ENCODE measurements at places on chromosomes 1 and 21.

DNA sequence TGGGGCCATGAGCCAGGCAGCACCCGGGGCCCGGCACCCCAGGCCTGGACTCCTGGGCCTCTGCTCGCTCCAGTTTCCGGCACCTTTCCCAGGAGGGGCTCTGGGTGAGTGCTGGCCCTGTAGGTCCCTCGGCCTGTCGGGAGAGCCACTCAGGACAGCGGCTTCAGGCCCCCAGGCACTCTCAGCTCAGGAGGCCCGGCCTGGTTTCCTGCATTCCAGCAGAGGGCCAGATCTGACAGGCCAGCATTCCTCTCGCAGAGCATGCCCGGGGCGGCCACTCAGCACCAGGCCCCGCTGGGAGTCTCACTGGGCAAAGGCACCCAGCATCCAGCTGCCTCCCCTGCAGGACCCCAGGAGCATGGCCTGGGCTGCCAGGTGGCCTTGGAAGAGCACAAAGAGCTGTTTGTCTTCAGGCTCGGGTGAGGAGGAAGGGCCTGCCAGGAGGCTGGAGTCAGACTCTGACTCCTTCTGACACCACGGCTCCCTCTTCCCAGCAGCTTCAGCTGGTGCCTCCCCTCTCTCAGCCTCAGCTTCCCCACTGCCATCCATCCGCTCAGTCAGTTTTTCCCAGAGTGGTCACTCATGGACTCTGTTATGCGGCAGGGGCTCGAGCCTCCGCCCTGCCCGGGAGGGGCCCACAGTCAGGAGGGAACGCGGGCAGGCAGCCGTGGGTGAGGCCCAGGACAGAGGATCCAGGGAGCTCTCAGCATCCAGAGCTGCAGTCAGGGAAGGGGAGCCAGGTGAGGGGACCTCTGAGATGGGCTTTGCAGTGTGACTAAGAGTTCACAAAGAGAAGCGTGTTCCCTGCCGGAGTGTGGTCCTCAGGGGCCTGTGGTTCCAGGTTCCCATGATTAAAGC lies 51.7 kb downstream of the WNT9A start:
- peak; percentile 63 for DNase-seq

GRCh38 chr1:204145033-204145504 lies 6.8 kb downstream of the ETNK2 start:
- peak; percentile 42 for DNase-seq

DNA sequence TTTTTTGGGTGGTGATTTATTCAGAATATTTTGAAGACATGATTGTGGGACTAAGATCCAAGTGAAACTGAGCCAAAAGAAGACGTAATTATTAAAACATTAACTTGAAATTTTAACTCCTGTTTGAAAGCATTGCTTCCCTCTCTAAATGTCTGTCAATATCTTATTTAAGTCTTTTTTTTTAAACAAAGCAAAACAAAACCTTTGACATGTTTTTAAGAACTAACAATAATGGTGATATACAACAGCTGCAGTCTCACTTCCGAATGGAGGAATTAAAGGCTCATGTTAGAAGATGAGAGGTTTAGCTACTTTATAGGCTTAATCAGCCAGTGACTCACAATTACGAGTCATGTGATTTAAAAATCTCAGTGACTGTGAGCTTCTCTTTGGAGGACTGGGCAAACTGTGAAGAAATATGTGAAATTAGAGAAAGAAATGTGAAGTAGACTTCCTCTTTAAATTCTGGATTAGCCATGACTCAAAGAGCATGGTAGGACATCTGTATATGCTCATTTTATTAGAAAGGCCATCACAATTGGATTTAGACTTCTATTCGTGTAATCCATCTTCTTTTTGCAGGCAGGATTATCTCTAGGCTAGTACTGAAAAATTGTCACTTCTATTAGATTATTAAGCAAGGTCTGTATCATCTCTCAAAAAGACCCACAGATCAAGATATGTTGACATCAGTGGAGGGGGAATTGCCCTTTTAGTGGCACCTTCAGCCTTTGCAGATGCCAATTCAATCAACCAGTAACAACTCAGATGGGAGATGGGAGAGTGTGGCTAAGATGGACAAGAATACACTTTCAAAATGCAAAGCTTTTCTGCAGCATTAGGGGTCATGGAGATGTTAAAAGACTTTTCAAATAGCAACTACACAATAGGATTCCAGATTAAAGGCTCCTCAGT lies 28.7 kb downstream of the KCNA3 start:
- peak; percentile 61 for DNase-seq

DNA sequence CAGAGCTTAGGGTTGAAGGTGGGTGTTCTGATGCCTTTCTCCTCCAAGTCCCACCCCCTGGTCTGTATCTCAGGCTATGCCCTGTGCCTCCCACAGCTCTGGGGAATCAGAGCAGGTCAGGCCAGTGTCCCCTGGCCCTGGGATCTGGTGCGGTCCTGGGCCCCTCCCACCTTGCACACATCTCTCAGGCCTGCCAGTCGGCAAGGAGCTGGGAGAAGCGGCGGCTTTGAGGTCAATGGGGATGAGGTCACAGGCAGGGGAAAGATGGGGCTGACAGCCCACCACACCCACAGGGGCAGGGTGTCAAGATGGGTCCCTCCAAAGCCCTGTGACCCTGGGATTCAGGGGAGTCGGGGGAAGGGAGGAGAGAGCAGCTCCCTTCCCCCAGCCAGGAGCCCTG lies 65.4 kb upstream of the CASZ1 start:
- DNase-seq: no peak

DNA sequence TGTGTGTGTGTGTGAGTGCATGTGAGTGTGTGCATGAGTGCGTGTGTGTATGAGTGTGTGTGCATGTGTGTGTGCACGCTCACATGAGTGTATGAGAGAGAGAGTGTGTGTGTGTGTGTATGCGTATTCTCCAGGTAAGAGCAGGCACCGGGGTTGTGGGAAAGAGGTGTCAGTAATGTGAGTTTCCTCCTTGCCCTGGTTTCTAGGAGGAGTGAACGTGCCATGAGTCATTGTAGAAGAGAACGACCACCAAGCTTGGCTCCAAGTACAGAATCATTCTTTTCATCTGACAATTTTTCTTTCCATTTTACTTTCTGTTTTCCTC lies 79.1 kb downstream of the POFUT2 start:
- DNase-seq: no peak

- no peak for DNase-seq
These were observed 15.4 kb upstream of the ZDHHC18 start for GRCh38 chr1:26811057-26811456.

- DNase-seq: peak; percentile 14
These were observed 1.3 kb upstream of the MPC2 start for GRCh38 chr1:167938080-167938636.

GRCh38 chr1:27109103-27109822 lies 45.7 kb downstream of the SLC9A1 start:
- peak; percentile 43 for DNase-seq

DNA sequence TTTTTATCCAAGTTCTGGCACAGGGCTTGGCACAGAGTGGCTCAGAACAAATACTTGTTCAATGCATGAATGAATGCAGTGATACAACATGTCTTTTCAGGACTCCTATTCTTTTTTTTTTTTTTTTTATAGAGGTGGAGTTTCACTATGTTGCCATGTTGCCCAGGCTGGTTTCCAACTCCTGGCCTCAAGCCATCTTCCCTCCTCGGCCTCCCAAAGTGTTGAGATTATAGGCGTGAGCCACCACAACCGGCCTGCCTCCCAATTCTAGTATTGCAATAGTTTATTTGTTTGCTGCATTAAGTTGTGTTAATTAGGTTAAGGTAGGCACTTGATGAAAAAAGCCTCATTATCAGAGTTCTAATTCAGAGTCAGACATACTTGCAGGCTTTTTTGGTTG lies 17.9 kb downstream of the UBE4B start:
- no peak for DNase-seq

DNA sequence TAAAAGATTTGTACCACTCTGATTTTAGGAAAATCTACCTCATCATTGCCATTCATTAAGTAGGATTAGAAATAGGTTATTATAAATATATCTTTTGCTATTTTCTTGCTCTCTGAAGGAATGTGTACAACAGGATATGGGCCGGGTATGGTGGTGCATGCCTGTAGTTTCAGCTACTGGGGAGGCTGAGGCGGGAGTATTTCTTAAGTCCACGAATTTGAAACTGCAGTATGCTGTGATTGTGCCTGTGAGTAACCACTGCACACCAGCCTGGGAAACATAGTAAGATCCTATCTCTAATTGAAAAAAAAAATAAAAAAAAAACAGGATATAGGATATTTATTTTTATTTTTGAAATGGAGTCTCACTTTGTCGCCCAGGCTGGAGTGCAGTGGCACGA lies 50.0 kb downstream of the CLIC4 start:
- DNase-seq: no peak

DNA sequence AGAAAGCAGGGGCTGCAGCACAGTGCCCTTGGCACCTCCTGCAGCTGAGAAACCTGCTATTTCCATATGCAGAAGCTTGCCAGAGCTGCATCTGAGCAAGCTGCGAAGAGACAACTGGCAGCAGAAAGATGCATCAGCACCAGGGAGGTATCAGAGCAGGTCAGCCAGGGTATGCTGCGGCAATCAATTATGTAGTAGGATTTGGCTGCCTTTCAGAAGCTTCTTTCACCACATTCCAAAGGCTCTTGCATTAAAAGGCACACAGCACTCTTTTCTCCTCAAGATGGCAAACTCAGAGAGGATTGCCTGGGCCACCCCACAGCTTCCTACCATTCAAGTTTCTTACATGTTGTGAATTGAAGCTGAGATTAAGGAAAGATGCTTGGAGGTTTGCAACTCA lies 47.6 kb upstream of the RAP1A start:
- DNase-seq: peak; percentile 31

- no peak for DNase-seq
These were observed 1.2 kb downstream of the SCMH1 start for GRCh38 chr1:41240781-41241353.

DNA sequence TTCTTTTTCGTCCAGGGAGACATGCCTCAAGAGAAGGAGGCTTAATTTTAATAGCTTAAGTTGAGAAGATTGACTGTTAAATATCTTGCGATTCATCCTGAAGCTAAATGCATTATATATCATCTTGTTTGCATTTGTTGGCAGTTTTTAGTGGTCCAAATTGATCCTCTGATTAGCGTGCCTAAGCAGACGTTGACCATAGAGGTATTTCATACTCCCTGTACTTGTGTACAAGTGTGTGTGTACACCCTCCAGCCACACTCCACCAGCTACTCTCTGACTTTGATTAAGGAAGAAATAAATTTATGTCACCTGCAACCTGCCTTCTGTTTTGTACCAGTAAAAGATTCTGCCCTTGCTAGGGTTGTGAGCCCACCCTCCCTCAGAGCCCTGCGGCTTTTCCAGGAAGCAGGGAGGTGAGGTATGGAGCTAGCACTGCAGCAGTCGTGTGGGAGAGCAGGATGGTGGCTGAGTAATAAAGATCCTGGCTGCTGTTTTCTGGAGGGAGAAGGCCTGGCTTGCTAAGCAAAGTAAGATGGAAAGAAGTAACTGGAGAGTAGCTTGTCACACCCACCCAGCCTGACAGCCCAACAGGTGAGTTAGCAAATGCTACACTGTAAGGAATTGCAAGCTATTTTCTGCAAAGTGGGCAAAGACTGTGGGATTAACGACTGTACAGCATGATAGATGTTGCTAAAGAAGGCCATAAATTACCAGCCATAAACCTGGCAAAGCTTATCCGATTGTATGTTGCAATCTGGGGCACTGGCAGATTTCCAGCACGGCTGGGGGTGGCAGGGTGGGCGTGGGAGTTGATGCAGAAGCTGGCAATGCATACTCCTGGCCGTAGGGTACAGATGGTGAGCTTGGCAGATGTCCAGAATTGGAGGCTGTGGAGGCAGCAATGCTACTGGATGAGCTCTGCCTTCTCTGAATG lies 170.2 kb downstream of the TNR start:
- DNase-seq: no peak

DNA sequence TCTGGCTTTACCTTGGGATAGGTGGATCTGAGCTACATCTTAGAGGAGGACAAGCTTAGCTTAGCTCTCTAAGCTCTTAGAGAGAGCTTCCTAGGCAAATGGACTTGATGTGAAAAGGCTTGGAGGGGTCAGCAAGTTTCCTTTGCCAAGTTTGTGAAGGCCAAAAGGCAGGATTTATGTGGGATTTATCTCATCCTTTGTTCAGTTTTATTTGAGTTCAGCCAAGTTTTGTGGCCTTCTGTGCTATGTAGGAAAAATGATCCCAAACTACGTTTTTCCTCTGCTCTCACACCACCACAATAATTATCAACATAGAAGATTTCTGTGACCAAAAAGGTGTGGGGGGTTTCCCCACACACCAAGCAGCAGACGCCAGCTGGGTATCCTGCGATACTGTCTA lies 26.0 kb upstream of the RNF11 start:
- DNase-seq: no peak

GRCh38 chr1:167016100-167016750 lies 27.1 kb downstream of the MAEL start:
- DNase-seq: no peak

- no peak for DNase-seq
These were observed 726.4 kb downstream of the AMY1C start for GRCh38 chr1:104476126-104476525.

DNA sequence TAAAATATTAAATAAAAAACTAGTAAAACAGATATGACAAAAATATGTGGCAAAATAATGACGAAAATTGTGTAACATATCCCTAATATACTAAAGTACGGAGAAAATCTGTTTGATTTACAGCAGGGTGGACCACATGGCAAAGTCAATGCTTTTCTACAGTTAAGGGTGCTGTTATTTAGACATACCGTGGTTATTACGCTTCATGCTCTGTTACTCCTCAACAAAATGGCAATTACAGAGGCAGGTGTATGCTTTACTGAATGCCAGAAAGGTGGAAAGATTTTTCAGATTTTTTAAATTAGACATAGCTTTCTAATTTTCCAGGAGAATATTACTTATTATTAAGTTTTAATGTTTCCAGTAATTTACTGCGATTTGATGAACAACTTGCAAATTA lies 343.9 kb upstream of the DPYD start:
- no peak for DNase-seq

- DNase-seq: no peak
These were observed 31.7 kb upstream of the CAPZB start for GRCh38 chr1:19517017-19517416.

DNA sequence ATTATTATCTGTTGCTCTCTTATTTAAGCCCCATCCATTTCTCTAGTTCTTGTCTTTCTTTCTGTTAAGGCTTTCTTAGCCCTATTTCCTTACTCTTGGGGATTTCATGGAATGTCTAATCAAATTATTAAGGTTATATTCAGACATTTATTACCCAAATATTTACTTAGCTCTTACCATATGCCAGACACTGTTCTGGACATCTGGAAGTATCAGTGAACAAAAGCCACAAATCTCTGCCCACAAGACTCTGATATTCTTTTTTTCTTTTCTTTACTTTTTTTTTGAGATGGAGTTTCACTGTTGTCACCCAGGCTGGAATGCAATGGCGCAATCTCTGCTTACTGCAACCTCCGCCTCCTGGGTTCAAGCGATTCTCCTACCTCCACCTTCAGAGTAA lies 74.3 kb upstream of the NBL1 start:
- DNase-seq: no peak

DNA sequence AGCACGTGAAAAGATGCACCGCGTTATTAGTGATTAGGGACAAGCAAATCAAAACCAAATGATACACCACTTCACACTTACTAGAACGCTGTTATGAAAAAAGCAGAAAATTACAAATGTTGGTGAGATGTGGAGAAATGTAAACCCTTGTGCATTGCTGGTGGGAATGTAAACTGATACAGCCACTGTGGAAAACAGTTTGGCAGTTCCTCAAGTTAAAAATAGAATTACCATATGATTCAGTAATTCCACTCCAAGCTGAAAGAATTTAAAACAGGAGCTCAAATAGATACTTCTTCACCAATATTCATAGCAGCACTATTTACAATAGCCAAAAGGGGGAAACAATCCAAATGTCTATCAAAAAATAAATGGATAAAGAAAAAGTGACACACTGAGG lies 10.3 kb upstream of the EVI5 start:
- DNase-seq: no peak

- no peak for DNase-seq
These were observed 1.2 kb upstream of the PSMB2 start for GRCh38 chr1:35642471-35642955.

Measured in epithelial cell of esophagus (primary cell).